ENCODE measurements at places on chromosomes 11 and 22. TPM values are rescaled to one million over a fixed set of nuclear protein-coding genes. Genes with fewer than 3 reads are reported as not detected.
A peak's percentile ranks its signal among the peaks of the same experiment; 100 is the strongest.

- DNase-seq, result no peak
- H3K4me1 ChIP-seq, result no peaks in the 10 kb centered on the region
- H3K36me3 ChIP-seq, result no peaks in the 10 kb centered on the region
- H3K27me3 ChIP-seq, result 0 out of 2 replicates have a peak, but pooled peaks cover 9% of the 10 kb centered on the region
- H3K27ac ChIP-seq, result no peak overlapping the region
- no peak overlapping the region for H3K4me3 ChIP-seq
These were observed 229.5 kb downstream of the TTC28 start for GRCh38 chr22:28450109-28450508.

GRCh38 chr22:21731503-21731902 is 4.1 kb downstream of the YPEL1 start:
- no peaks in the 10 kb centered on the region for H3K27me3 ChIP-seq
- H3K36me3 ChIP-seq, result no peaks in the 10 kb centered on the region
- no peak overlapping the region for H3K27ac ChIP-seq
- H3K4me1 ChIP-seq, result peaks cover 15% of the 10 kb centered on the region
- DNase-seq, result no peak
- no peak overlapping the region for H3K4me3 ChIP-seq

DNA sequence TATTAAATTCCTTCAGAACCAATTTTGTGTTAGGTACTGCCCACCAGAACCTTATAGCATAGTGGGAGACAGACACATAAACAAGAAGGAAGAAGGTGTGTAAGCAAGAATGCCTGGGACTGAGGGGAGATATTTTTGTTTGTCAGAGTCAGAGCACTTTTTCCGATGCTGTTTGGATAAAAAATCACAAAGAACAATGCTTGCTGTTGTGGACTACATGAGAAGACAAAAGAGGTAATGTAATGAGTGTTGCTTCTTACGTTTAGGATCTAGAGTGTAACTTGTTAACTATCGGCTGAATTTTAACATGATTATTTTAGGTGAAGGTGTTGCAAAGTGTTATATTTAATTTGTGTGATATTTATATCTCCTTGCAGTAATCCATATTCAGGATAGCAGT is 84.9 kb downstream of the ATM start:
- no peaks in the 10 kb centered on the region for H3K4me1 ChIP-seq
- no peak overlapping the region for H3K27ac ChIP-seq
- H3K27me3 ChIP-seq, result no peaks in the 10 kb centered on the region
- no peaks in the 10 kb centered on the region for H3K36me3 ChIP-seq
- no peak for DNase-seq

- no peaks in the 10 kb centered on the region for H3K36me3 ChIP-seq
- H3K27me3 ChIP-seq, result no peaks in the 10 kb centered on the region
- no peak overlapping the region for H3K27ac ChIP-seq
- H3K4me3 ChIP-seq, result no peak overlapping the region
These were observed 7.7 kb downstream of the LINC01488 start for GRCh38 chr11:69489031-69489745.

- H3K4me1 ChIP-seq, result peaks cover 85% of the 10 kb centered on the region
- H3K27ac ChIP-seq, result peak overlapping the region; percentile 88
- H3K36me3 ChIP-seq, result peaks cover 15% of the 10 kb centered on the region
- H3K4me3 ChIP-seq, result no peak overlapping the region
These were observed 6.8 kb upstream of the LIF start for GRCh38 chr22:30253205-30253852.

DNA sequence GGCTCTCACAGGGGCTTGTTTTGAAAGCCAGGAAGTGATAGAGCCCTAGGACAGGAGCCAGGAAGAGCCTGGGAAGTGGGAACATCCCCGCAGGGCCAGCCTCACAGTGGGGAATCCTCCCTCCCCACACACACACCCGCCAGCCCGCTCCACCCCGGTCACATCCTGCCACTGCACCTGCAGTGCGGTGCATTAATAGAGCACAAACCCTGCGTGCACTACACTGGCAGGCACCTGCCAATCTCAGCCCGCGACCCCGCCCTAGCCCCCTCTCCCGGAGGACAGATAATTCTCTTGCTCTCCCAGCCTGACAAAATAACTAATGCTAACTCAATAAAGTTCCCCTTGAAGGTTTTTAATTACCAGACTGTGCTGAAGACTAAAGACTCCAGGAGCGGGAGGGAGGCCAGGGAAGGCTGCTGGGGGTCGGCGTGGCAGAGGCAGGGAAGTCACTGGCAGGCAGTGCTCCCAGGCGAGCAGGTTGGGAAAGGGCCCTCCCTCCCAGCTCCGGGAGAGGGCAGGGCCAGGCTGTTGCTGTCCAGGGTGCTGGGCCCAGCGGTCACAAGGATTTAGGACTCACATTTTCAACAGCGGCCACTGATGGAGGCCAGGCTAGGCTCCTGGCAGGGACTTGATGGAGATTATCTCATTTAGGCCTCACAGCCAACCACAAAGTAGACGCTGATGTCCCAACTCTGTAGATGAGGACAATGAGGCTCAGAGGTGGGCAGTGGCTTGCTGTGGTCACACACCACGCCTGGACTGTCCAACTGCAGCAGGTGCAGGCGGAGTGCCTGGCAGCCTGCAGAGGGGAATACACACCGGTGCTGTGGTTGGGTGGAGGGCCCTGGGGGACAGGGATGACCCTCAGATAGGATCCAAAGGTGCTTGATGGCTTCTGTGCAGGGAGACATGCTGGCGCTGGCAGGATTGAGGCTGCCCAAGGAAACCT is 23.9 kb upstream of the TCF20 start:
- no peaks in the 10 kb centered on the region for H3K27me3 ChIP-seq
- no peaks in the 10 kb centered on the region for H3K36me3 ChIP-seq
- no peak overlapping the region for H3K4me3 ChIP-seq

- no peaks in the 10 kb centered on the region for H3K27me3 ChIP-seq
- peaks cover 35% of the 10 kb centered on the region for H3K36me3 ChIP-seq
- no peak for DNase-seq
- H3K4me1 ChIP-seq, result no peaks in the 10 kb centered on the region
These were observed 14.9 kb upstream of the PRG2 start for GRCh38 chr11:57405271-57405860.

DNA sequence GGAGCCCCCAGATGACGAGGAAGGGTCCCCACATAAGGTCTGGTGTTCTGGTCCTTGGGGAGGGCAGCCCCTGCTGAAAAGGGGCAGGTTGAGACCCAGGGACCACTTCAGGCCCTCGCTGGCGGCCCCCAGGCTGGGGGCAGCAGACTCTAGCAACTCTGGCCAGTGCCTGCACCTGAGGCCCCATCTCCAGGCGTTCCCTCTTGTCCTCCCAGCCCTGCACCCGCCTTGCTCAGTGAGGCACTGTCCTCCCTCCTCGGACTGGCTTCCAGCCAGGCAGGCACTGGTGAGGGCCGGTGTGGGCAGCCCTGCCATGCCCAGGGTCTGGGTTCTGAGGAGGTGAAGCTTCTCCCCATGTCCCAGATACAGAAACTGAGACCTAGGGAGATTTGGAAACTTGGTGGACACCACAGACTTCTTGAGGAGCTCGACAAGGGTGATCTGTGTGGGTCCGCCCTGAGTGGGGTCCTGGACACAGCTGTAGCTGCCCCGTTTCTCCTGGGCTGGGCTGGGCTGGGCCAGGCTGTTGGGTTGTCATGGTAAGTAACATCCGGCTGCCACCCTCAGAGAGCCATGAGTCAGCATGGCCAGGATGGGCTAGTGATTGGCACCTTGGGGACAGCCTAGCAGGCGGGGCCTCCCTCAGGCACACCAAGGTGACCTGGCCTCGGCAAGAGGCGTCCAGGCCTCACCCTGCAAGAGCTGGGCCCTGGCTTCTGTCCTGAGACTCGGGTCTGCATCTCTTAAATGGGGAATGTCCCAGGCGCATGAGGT is 11.1 kb upstream of the PHLDA2 start:
- H3K4me1 ChIP-seq, result peaks cover 25% of the 10 kb centered on the region
- peak overlapping the region; percentile 89 for H3K27ac ChIP-seq
- H3K27me3 ChIP-seq, result no peaks in the 10 kb centered on the region
- peaks cover 52% of the 10 kb centered on the region for H3K36me3 ChIP-seq
- DNase-seq, result peak; percentile 87

DNA sequence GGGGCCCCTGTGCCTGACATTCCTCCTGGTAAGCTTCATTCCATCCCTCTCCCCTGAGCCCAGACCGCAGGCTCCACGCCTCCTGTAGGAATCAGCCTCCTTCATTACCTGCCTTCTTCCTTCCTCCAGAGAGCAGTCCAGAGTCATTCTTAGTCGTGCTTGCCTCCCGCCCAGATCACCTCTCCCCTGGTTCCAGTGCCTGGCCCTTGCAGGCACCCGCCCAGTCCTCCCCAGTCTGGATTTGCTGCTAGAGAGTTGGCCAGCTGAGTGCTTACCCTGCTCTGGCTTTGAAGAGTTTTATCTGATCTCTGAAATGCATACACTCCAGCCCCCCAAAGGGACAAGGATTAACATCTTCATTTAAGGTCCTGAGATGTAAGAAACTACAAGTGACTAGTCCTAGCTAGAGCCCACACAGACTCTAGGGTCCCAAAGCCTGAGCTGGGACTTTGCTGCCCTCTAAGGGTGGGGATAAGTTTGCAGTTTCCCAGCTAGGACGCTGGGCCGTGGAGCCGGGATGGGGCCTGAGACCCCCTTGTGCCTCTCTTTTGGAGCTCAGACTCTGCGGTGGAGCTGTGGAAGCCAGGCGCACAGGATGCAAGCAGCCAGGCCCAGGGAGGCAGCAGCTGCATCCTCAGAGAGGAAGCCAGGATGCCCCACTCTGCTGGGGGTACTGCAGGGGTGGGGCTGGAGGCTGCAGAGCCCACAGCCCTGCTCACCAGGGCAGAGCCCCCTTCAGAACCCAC is 1.6 kb downstream of the NR1H3 start:
- peaks cover 25% of the 10 kb centered on the region for H3K4me1 ChIP-seq
- no peaks in the 10 kb centered on the region for H3K27me3 ChIP-seq
- H3K27ac ChIP-seq, result no peak overlapping the region
- DNase-seq, result no peak
- no peak overlapping the region for H3K4me3 ChIP-seq
- peaks cover 3% of the 10 kb centered on the region for H3K36me3 ChIP-seq

DNA sequence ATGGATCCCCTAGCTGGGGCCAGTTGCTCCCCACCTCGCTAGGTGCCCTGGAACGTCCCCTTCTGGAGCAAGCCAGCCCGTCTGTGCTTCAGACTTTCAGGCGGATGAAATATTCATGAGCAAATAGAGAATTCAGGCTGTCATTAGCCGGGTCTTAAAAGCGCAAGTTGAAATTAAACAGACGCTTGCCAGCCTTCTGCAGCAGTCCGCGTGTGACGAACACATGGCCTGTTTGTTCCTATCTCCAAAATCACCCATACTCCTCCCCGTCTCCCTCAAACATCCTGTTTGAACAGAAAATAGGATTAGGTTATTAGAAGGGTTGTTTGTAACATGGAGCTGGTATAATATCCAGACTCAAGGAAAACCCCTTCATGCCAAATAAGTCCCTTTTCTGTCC is 38.7 kb downstream of the MYO18B start:
- no peak overlapping the region for H3K27ac ChIP-seq
- no peaks in the 10 kb centered on the region for H3K4me1 ChIP-seq
- DNase-seq, result no peak
- H3K27me3 ChIP-seq, result no peaks in the 10 kb centered on the region
- no peaks in the 10 kb centered on the region for H3K36me3 ChIP-seq

DNA sequence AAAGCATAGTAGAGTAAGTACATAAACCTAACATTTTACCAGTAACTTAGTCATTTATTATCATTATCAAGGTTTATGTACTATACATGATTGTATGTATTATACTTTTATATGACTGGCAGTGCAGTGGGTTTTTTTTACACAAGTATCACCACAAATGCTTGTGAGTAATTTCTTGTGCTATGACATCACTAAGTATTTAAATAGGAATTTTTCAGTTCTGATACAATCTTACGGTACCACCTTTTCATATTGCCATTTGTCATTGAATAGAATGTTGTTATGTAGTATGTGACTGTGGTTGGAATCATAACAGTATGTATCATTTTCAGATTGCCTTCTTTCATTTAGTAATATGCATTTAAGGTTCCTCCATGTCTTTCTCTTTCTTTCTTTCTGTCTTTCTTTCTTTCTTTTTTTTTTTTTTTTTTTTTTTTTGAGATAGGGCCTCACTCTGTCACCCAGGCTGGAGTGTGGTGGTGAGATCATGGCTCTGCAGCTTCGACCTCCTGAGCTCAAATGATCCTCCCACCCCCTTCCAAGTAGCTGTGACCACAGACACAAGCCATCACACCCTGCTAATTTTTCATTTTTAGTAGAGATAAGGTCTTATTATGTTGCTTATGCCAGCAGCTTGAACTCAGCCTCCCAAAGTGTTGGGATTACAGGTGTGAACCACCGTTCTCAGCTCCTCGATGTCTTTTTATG is 18.6 kb downstream of the ATM start:
- H3K27ac ChIP-seq, result no peak overlapping the region
- H3K27me3 ChIP-seq, result no peaks in the 10 kb centered on the region
- no peak overlapping the region for H3K4me3 ChIP-seq
- peaks cover 8% of the 10 kb centered on the region for H3K4me1 ChIP-seq
- DNase-seq, result no peak

DNA sequence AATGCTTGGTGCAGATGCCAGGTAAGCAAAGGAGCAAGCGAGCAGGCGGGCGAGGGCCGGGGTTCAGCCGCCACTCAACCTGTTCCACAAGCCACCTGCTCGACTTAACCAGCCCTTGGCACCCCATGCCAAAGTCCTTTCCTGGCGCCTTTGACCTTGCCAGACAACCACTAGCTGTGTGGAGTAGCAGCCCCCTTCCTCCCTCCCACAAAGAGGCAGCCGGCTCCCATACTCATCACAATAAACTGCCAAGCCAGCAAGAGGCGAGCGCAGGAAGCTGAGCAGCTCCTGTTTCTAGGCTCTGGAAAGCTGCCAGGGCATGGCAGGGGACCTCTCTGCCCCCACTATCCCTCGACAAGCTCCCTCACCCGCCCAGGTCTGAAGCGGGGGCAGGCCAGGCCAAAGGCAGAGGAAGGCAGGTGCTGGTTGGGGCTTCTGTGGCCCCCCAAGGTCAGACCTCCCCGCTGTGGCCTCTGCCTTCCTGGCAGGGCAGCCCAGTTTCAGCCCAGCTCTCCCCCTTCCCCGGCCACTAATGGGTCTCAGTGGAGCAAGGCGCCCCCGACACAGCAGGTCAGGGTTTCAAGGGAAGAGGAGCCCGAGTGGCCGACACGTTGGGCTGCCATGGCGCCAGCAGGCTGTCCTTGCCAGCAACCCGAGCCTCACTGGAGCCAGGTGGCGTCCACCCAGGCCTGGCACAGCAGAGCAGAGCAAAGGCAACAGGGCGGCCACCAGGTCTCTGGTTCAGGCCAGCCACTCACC is 15.3 kb downstream of the MACROD1 start:
- H3K4me3 ChIP-seq, result no peak overlapping the region
- H3K27me3 ChIP-seq, result no peaks in the 10 kb centered on the region
- peaks cover 10% of the 10 kb centered on the region for H3K4me1 ChIP-seq
- no peaks in the 10 kb centered on the region for H3K36me3 ChIP-seq
- H3K27ac ChIP-seq, result no peak overlapping the region

The ANKK1 gene
- not detected for total RNA-seq

The MOGAT2 gene
- total RNA-seq, result not detected

The TXNRD2 gene
- 42.5 TPM for total RNA-seq

The OR4A16 gene
- total RNA-seq, result not detected

The OR52H1 gene
- not detected for total RNA-seq

The SEPTIN3 gene
- total RNA-seq, result not detected

The APOL5 gene
- not detected for total RNA-seq

The OR5B21 gene
- total RNA-seq, result not detected

The GALNT18 gene
- 1.5 TPM for total RNA-seq
